NCI-H1048 (cell line): ENCODE measurements at places on chromosomes 16 and 17.
A peak's percentile ranks its signal among the peaks of the same experiment; 100 is the strongest.

DNA sequence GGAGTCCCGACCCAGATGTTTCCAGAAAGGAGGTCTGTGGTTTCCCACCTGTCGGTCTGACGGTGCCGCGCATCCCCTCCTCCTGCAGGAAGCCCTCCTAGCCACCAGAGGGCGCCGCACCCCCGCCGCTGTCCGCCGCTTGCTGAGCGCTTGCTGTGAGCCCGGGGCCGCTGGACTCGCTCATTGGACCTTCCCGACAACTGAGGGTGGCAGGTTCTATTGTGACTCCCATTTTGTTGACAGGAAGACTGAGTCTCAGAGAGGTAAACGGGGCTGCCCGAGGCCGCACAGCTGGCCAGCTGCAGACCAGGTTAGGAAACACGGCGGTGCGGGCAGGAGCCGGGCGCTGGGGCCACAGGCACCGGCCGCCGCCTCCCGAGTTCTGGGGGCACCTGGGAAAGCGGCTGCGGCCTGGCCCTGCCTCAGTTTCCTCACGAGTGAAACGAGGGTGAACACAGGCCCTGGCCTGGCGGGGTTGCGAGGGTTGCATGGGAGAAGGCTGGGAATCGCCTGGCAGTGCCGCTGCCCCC, 191.1 kb upstream of the CIBAR2 start:
- no peak for DNase-seq

GRCh38 chr17:46121841-46122485, 71.3 kb downstream of the KANSL1 start:
- DNase-seq, result no peak

GRCh38 chr17:69078864-69079263, 18.1 kb upstream of the ABCA9 start:
- no peak for DNase-seq

DNA sequence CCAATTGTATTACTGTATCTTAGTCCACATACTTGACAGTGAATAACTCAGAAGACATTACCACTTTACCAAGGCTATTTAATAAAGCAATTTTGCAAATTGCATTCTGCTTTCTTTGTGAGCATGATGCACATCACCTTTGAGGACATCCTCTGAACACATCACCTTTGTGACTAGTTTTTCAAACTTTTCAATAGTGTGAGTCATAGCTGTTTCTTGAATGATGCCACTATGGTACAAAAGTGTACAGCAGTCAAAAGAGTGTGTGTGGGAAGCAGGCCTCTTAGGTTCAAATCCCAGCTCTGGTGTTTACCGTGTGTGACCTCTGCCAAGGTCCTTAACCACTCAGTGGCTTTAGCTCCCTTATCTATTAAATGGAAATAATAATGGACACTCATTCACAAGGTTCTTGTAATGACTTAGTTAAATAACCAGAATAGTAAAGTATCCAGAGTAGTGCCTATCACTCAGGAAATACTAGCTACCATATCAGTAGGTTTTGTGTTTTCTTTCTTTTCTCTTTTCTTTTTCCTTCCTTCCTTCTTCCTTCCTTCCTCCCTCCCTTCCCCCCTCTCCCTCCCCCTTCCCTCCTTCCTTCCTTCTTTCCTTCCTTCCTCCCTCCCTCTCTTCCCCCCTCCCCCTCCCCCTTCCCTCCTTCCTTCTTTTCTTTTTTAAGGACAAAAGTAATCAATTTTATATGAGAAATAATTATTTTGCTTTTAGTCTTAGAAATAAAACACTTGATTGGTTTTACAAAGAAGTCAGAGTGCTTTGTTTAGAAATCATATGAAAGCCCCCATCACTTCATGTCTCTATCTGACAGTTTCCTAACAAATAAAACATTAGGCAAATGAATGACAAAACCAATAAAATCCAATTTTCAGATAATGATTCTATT, 178.9 kb downstream of the MYO1D start:
- DNase-seq, result no peak

GRCh38 chr16:51388516-51388951, 237.5 kb upstream of the SALL1 start:
- no peak for DNase-seq

- no peak for DNase-seq
These were observed 10.0 kb downstream of the TRPV3 start for GRCh38 chr17:3547628-3548027.

- no peak for DNase-seq
These were observed 238.9 kb upstream of the SDK2 start for GRCh38 chr17:73883175-73883574.

GRCh38 chr17:6671431-6671830, 19.9 kb downstream of the C17orf100 start:
- no peak for DNase-seq

GRCh38 chr17:62630365-62631085, 3.1 kb downstream of the MRC2 start:
- no peak for DNase-seq

DNA sequence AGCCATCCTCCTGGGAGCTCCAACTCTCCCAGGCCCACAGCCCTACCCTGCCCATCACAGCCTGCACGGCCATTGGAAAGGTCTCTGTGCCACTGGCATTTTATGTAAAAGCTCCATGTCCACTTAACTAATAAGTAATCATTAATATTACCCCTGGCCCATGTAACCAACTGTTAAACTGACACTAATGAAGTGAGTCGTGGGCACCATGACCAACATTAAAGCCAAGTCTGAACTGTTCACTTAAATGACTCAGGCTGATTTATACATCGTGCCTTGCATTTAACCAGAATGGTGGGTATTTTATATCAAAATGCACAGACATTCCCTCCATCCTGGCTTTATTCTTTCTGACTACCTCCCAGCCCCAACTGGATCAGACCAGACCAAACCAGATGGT, 229.3 kb downstream of the SOX9 start:
- no peak for DNase-seq

GRCh38 chr17:28570716-28571360, 486 bp downstream of the PIGS start:
- peak; percentile 29 for DNase-seq

GRCh38 chr17:58191241-58191896, 1.2 kb upstream of the EPX start:
- DNase-seq, result no peak

DNA sequence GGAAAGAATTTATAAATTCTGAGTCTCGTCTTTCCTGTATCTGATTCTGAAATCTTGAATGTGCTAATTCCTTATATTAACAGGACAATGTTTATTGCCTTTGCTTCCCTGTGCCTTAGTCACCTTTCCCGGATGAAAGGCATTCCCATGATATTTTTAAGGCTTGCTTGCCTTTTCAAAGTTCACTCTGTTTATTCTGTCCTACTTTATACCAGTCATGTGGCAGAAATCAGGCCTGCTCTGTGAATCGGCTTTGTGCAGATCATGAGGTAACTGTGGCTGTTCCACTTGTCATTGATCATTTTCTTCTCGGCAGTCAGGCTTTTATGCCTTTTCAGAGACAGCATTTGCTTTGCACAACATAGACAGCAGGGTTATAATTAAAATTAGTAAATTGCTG, 28.8 kb upstream of the ABCC11 start:
- DNase-seq, result no peak

GRCh38 chr17:31112001-31112661, 17.4 kb downstream of the NF1 start:
- no peak for DNase-seq

GRCh38 chr16:54286366-54287130, at the start of gene IRX3:
IRX3 (minus strand) TSS chr16:54286787; CDS start chr16:54286050, 737 bp downstream.
- peak; percentile 15 for DNase-seq

- no peak for DNase-seq
These were observed 79.6 kb upstream of the HS3ST2 start for GRCh38 chr16:22734368-22734767.

DNA sequence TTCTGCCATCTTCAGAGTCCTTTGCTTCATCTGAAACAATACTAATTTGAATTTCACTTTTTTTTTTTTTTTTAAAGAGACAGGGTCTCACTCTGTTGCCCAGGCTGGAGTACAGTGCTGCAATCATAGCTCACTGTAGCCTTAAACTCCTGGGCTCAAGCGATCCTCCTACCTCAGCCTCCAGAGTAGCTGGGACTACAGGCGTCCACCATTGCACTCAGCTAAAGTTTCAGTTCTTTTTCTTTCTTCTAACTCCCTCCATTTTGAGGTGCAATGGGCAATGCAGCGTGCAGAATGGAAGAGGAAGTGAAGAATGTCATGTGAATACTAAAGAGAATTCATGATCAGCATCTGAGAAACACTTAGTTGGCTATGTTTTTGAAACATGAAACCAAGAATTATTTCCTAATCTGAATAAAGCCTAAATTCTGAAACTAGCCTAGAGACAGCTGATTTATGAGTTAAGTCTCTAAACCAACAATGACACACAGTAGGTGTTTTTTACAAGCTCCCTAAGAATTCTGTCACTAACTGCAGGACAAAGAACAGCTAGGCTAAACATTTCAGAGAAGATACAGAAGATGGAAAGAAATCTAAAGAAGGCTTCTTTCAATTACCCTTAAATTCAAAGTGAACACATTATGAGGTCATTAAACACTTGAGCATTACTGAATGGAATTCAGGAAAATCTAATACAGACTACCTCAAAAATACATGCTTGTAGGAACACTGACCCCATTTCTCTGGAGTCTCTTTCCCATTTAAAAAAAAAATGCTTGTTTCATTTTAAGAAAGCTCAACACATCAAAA, 21.0 kb downstream of the SNN start:
- DNase-seq, result no peak

DNA sequence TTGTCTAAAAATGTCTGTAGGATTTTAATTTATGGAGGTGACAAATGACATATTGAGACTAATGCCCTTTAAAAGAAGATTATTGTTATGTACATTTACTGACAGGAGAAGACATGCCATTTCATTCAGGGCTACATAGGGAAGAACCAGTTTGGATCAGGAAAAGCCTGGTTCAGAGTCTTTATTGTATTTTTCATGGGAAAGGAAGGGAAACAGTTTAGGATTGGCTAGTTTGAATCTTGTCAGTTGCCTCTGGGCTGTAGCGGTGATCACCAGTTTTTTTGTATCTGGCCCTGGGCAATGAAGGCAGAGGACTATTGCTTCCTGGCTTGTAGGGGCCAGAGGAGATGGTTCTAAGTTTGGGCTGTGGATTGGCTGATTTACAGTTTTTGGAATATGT, 31.8 kb downstream of the NSRP1 start:
- DNase-seq, result no peak

DNA sequence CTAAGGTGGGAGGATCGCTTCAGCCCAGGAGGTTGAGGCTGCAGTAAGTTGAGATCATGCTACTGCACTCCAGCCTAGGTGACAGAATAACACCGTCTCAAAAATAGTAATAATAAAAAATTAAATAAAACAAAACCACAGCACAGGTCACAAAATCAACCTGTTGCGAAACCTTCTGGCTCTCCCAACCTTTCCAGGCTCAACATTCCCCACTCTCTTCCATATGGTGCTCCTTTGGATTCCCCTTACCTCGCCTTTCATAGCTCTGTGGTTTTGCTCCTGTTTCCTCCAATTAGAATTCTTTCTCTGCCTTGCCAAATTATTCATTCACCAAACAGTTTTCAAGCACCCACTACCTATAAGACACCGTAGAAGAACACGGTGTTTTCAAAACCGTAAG, 4.7 kb downstream of the ZDHHC7 start:
- no peak for DNase-seq

GRCh38 chr16:84652566-84652965, 4.3 kb downstream of the KLHL36 start:
- DNase-seq, result no peak

GRCh38 chr17:14107889-14108288, 38.6 kb downstream of the COX10 start:
- no peak for DNase-seq

DNA sequence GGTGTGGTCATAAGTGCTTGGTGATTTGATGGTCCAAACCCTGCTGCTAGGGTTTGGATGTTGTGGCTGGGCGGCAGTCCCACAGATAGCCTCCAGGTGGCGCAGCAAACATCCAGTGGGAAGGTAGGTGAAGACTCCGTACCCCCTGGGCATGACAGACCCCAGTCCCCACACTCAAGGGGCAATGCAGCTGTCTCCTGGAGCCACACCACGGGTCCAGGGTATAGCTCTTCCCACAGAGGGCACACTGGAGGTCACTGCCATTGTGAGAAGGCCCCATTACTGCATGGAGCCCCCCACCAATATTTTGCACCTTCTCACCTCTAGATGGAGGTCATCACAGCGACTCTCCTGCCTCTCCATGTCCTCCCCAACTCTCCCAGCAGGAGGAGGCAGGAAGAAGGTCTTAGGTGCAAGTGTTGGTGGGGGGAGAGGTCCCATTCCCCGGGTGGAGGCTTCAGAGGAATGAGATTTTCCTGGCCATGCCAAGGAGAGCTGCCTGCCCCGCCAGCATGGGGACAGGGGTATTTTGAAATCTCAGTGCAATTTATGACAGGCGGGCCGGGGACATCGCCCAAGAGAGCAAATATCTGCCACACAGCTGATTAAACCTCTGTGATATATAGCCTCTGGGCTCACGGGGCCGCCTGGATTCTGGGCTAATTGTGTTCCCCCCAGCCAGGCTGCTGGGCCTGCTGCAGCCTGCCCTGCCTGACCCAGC, 17.1 kb upstream of the C17orf113 start:
- no peak for DNase-seq

DNA sequence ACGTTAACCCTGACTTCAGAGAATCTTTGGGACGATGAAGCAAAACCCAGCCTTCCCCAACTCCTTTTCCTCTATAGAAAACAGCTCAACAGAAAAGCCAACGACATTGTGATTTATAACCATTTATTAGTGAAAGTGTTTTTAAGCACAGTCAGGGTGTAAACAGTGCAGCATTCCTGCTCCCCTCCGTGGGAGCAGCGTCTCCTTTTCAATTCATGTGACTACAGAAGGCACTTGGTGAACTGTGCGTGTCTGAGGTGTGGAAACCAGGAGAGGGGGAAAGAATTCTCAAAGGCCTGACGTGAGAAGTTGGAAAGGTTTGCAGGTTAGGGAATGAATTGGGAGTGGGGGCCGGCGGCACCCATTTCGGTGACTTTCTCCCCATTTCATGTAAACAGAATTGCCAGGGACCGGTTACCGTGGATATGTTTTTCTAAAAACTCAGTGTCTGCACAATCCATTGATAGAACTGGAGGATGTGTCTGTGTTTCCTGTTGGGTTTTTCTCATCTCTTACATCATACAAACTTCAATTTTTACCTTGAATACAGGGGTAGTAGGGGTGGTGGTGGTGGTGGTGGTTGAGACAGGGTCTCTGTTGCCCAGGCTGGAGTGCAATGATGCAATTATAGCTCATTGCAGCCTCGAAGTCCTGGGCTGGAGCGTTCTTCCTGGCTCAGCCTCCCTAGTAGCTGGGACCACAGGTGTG, 53.1 kb downstream of the NDE1 start:
- no peak for DNase-seq
